ENCODE measurements at places on chromosomes 16 and 17. TPM values are rescaled to one million over a fixed set of nuclear protein-coding genes. Genes with fewer than 3 reads are reported as not detected.

CCL2 gene
- 5.4 TPM for polyA plus RNA-seq

PLA2G10 gene
- polyA plus RNA-seq = 0.24 TPM

NPIPA2 gene
- 1.9 TPM for polyA plus RNA-seq

TMEM92 gene
- 0.08 TPM for polyA plus RNA-seq

RPRML gene
- polyA plus RNA-seq = not detected

DPH1 gene
- 21.0 TPM for polyA plus RNA-seq

FBXW10B gene
- polyA plus RNA-seq = 9.1 TPM

CHRNE gene
- 0.47 TPM for polyA plus RNA-seq

DDX42 gene
- polyA plus RNA-seq = 69.6 TPM

MRM1 gene
- polyA plus RNA-seq = 4.6 TPM

DHRS7C gene
- 0.05 TPM for polyA plus RNA-seq

ALOXE3 gene
- 0.43 TPM for polyA plus RNA-seq

OR2C1 gene
- polyA plus RNA-seq = not detected

GCGR gene
- polyA plus RNA-seq = 0.14 TPM

CNGB1 gene
- 0.06 TPM for polyA plus RNA-seq

MT4 gene
- polyA plus RNA-seq = 1.3 TPM

TMEM235 gene
- polyA plus RNA-seq = not detected

RASD1 gene
- polyA plus RNA-seq = 1.6 TPM

COIL gene
- polyA plus RNA-seq = 9.4 TPM

ATAD5 gene
- polyA plus RNA-seq = 0.99 TPM

DNAI2 gene
- not detected for polyA plus RNA-seq

MYOCD gene
- 2.3 TPM for polyA plus RNA-seq

CDRT15 gene
- polyA plus RNA-seq = not detected

All from esophagus (tissue), 2 donors.